NCI-H1092 treated with DMSO at 0.1 percent for 48 hours (cell line): ENCODE measurements at places on chromosomes 1 and 21.

DNA sequence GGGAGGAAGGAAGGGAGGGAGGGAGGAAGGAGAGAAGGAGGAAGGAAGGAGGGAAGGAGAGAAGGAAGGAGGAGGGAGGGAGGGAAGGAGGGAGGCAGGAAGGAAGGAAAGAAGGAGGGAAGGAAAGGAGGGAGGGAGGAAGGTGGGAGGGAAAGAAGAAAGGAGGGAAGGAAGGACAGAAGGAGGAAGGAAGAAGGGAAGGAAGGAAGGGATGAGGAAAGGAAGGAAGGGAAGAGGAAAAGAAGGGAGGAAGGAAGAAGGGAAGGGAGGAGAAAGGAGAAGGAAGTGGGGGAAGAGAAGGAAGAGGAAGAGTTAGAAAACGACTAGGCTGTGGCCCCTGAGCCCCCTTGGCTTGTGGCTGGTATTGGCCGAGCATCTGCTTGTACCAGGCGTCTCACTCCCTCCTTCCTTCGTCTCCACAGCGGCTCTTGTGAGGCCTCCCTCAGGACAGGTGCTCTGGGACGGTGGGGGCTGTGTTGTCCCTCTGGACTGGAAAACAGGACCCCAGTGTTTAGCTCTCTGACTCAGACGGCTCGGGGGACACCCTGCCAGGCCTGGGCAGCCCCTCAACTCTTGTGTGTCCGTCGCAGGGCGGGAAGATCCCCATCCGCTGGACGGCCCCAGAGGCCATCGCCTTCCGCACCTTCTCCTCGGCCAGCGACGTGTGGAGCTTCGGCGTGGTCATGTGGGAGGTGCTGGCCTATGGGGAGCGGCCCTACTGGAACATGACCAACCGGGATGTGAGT lies 36.2 kb upstream of the C1QA start:
- DNase-seq, result no peak

DNA sequence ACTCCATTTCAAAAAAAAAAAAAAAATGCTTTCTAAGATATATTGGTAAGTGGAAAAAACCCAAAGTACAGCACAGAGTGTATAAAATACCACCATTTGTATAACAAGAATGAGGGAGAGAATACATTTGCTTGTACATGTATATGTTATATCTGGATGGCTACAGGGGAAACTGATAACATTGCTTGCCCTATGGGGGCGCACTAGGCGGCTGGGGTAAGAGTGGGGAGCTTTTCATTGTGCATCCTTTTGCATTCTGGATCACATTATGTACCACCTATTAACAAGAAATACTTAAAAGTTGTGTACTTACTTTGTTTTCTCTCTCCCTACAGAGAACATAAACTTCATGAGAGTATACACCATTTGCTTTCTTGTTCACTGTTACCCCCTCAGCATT lies 28.6 kb upstream of the OPRD1 start:
- no peak for DNase-seq

GRCh38 chr1:218673170-218673569 lies 328.0 kb downstream of the TGFB2 start:
- DNase-seq, result no peak

DNA sequence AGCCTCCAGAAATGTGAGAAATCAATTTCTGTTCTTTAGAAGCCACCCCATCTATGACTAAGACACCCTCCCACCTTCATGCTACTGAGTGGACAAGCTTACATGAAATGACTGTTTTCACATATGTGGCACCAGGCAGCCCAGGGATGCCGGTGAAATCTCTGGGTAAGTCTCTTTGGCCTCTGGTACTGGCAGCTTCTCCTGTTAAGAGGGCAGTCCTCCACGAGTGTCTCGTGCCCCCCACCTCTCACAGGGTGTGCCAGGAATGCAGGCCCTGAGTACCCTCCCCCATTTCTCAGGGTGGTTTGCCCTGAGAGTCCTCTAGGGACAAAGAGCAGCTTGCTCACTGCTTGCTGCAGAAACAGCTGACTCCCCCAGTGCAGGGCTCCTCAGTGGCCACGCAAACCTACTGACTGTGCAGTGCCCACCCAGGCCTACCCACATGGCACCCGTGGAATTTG lies 3.2 kb upstream of the PRXL2B start:
- no peak for DNase-seq

GRCh38 chr1:177933881-177934280 lies 36.0 kb downstream of the SEC16B start:
- no peak for DNase-seq

DNA sequence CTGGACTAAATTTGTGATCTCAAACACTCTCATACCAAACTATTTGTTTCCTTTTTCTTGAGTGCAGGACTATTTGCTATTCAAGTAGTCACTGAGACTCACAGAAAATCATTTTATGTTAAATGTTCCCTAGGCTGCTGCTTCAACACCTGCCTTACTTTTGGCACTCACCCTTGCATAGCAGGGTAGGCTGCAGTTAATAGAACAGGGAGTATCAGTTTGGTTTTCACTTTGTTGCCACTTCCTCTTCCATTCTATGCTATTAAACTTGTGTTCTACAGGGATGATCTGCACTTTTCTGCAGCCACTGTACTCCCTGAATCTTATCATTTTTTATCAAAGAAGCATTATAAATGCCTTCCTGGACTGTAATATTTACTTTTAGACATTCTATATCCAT lies 148.7 kb upstream of the PRMT6 start:
- DNase-seq, result no peak

DNA sequence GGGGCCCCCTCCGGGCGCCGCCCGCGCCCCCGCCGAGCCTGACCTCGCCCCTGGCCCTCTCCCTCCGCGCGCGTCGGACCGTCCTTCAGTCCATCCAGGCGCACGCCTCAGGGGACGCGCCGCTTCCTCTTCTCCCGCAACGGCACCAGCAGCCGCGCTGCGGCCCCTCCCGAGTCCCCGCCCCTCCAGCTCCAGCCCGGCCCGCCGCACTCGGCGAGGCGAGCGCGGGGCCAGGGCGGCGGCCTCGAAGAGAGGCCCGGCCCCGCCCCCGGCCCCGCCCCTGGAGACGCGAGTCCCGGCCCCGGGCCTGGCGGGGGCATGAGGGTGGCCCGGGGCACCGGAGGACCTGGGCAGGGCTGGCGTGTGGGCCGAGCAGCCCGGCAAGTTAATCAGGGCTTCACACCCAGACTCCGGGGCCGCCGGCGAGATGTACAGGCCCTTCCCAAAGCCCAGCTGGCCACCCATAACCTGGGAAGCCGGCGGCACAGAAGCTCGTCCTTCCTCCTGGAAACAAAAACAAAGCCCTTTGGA lies at the start of gene IGSF3:
IGSF3 (minus strand) TSS at position 159 of the 531 bp plus-strand sequence. CDS start 1,407 bp downstream, outside the sequence.
- peak; percentile 58 for DNase-seq

DNA sequence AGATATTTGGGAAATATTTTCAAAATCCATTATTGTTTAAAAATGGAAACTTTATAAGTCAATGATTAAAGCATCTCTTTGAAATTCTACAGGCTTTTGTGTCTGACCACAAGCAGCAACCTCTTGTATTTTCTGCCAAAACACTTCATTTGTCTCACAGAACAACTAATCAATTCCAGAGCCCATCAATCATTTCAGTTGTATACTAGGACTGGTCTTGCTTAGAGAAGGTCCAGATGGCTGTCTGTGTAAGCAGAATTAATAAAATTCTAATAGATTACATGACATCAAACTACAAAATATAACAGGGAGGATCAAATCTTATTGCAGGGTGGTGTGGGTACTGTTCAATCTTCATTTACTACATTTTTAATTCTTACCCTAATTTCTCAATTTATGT lies 76.4 kb downstream of the ACBD6 start:
- no peak for DNase-seq

DNA sequence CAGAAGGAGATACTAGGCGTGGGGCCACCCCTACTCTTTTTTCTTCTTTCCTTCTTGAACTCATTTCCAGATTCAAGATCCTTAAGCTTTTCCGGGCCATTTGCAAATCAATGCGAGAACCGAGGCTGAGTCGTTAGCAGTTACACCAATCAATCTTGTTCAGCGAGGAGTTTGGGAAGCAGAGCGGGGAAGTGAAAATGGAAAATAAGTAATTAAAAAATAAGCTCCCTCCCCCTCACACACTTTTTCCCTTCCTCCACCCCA lies 1.7 kb upstream of the NEGR1 start:
- DNase-seq, result no peak

GRCh38 chr1:11151826-11152612 lies 37.1 kb upstream of the ANGPTL7 start:
- DNase-seq, result peak; percentile 54

GRCh38 chr1:35326246-35326866 lies 57.8 kb downstream of the ZMYM4 start:
- DNase-seq, result no peak

GRCh38 chr1:116544588-116545358 lies 26.1 kb downstream of the CD58 start:
- DNase-seq, result no peak

- no peak for DNase-seq
Observed at GRCh38 chr1:228307218-228308023, 99.2 kb downstream of the TRIM11 start.

DNA sequence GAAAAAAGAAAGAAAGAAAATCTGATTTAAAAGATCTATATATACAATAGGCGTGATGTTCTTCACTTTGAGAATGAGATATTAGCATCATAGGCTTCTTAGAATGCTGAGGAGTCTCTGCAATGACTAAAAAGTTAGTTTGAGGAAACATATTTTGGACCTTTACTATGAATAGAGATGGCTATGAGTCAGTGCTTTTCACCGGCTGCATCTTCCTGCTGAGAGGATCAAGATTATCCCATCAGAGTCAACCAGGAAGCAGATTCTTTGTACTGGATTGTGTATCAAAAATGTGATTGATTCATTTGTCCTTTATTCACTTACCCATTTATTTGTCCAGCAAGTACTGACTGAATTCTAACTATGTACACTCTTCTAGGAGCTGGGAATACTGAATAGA lies 144.2 kb downstream of the KCNK2 start:
- no peak for DNase-seq

- DNase-seq, result no peak
Observed at GRCh38 chr1:50610563-50610962, 187.3 kb upstream of the DMRTA2 start.

DNA sequence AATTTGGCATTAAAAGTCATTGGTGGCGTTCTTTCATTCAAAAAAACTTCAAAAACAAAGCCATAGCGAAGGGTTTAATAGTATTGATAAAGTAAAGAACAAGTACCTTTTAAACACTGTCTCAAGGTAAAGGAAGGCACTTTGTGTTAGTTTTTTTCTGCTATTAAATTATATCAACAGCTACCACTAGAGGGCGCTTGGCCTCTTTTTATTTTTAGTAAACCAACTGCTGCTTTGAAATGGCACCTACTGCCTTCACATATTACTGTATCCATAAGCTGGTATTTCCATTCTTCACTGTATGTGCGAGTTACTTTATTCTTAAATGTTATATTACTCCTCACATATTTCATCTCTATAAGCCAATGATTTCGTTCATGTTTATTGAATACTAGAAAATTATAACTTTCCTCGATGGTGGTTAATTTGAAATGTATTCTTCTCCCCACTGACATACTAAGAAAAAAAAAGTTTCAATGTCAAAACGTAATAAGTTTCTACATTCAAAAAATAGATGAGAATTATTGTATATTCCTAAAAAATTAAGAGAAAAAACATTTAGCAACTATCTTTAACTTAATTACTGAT lies 125.7 kb upstream of the CXADR start:
- DNase-seq, result peak; percentile 82

DNA sequence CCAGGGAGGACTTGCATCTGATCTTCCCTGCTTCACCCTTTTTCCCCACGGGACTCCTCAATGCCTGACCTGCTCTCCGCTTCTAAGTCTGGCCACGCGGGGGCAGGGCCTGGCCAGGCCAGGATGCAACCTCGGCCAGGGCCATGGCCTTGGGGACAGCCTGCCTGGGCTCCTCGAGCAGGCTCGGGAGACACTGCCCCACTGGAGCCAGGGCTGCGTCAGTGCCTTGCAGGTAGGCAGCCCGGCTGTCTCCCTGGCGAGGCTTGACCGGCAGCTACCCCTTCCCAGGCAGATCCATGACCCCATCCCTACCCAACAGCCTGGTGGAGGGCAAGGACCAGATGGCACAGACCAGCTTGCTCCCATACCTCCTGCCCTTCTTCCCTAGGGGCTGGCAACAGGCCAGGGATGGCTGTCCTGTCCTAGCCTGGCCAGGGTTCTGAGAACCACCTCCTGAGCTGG lies 2.7 kb upstream of the PRDM16 start:
- DNase-seq, result no peak

DNA sequence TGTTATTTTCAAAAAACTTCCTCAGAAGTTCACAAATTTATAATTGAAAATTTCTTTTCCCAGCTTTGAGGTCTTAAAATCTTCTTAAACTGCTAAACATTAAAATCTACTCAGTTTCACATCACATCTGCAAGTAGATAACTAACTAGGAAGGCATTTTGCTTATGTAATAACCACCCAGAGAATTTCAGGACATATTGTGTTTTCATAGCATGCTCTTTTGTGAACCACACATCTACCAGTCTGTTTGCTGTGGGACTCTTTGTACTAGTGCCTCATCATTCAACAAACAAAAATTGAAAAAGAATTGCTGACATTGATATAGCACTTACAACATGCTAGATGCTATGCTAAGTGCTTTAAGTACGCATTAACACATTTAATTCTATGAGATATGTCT lies 31.6 kb upstream of the C1orf146 start:
- no peak for DNase-seq
